ENCODE measurements at places on chromosomes 2 and 18. TPM values are rescaled to one million over a fixed set of nuclear protein-coding genes. Genes with fewer than 3 reads are reported as not detected.

DNA sequence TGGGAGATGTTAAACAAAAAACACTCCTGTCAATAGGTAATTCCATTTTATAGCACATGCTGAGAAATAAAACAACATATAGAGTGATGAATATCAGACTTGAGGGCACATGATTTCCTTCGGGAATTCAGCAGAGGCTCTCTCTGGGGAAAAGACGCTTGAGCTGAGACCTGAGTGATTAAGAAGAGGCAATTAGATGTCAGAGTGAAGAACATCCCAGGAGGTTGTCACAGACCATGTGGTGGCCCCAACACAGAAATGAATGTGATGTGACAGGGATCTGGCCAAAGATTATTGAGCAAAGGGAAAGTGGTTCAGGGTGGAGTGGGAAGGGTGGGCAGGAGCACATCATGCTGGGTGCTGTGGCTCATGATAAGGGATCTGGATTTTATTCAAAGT is 254.7 kb downstream of the RAD51AP2 start:
- no peak for DNase-seq
- H3K27ac ChIP-seq = no peak overlapping the region
- no peaks in the 10 kb centered on the region for H3K36me3 ChIP-seq

The MYO5B gene
- total RNA-seq = 95.2 TPM

The LCT gene
- total RNA-seq = not detected

DNA sequence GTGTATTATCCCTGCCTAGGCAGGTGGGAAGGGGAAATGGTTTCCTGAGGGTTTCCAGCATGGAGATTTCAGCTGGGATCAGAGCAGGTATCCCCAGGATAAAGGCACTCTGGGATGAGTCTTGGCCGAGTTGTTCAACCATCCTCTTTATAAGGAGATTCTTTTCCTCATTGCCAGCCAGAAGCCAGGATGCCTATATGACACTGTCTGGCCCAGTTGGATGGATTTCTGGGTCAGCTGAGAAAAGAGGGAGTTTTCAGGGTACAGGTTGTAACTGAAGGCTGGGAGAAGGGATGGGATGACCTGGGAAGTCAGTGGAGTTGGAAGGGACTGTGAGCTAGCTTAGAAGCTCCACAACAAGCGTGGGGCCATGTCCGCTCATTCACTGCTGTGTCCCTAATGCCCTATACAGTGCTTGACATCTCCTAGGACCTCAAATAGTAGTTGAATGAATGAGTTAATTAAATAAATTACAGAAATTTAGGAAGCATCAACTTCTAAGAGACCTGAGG is 8.3 kb downstream of the RHOB start:
- DNase-seq = no peak
- no peaks in the 10 kb centered on the region for H3K36me3 ChIP-seq
- H3K27ac ChIP-seq = no peak overlapping the region
- H3K27me3 ChIP-seq = no peaks in the 10 kb centered on the region
- H3K4me3 ChIP-seq = no peak overlapping the region

The MEP1B gene
- total RNA-seq = not detected

GRCh38 chr2:16218625-16219024 is 278.3 kb downstream of the MYCN start:
- no peak overlapping the region for H3K27ac ChIP-seq
- H3K4me3 ChIP-seq = no peak overlapping the region
- H3K4me1 ChIP-seq = no peaks in the 10 kb centered on the region
- H3K27me3 ChIP-seq = no peaks in the 10 kb centered on the region
- DNase-seq = no peak

DNA sequence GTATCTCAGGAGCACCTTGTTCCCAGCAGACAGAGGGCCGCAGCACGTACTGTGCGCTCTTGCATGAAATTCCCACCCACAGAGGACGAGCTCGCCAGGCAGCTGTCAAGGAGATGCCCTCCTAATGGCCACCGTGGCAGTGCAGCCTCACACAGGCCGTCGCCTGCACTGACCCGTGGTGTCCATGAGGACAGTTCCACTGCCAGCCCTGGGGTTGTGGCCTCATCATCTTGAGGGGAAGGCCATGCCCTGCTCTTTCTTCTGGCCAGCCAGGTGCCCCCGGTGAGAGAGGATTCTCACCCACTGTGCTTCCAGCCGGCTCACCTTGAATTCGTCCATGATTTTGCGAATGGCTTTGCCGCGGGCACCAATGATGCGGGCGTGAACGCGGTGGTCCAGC is 42.0 kb downstream of the ANO7 start:
- H3K36me3 ChIP-seq = peaks cover 90% of the 10 kb centered on the region
- no peak for DNase-seq
- no peak overlapping the region for H3K27ac ChIP-seq
- no peaks in the 10 kb centered on the region for H3K27me3 ChIP-seq
- no peaks in the 10 kb centered on the region for H3K4me1 ChIP-seq

The GBX2 gene
- not detected for total RNA-seq

GRCh38 chr2:212424082-212424481 is 114.5 kb downstream of the ERBB4 start:
- no peaks in the 10 kb centered on the region for H3K36me3 ChIP-seq
- no peak overlapping the region for H3K27ac ChIP-seq
- no peaks in the 10 kb centered on the region for H3K27me3 ChIP-seq
- no peaks in the 10 kb centered on the region for H3K4me1 ChIP-seq

- no peak overlapping the region for H3K27ac ChIP-seq
- peak; percentile 51 for DNase-seq
- H3K36me3 ChIP-seq = no peaks in the 10 kb centered on the region
- H3K4me1 ChIP-seq = no peaks in the 10 kb centered on the region
Observed at GRCh38 chr2:67561457-67561965, 164.4 kb downstream of the ETAA1 start.

GRCh38 chr2:98180456-98180855 is 93.5 kb downstream of the VWA3B start:
- no peak overlapping the region for H3K27ac ChIP-seq
- no peaks in the 10 kb centered on the region for H3K36me3 ChIP-seq
- no peak overlapping the region for H3K4me3 ChIP-seq
- no peak for DNase-seq
- no peaks in the 10 kb centered on the region for H3K4me1 ChIP-seq

The GPR17 gene
- total RNA-seq = 0.17 TPM

- no peaks in the 10 kb centered on the region for H3K27me3 ChIP-seq
- H3K27ac ChIP-seq = no peak overlapping the region
- DNase-seq = no peak
- no peaks in the 10 kb centered on the region for H3K4me1 ChIP-seq
- H3K4me3 ChIP-seq = no peak overlapping the region
Observed at GRCh38 chr2:41911033-41911432, 136.8 kb upstream of the PKDCC start.

DNA sequence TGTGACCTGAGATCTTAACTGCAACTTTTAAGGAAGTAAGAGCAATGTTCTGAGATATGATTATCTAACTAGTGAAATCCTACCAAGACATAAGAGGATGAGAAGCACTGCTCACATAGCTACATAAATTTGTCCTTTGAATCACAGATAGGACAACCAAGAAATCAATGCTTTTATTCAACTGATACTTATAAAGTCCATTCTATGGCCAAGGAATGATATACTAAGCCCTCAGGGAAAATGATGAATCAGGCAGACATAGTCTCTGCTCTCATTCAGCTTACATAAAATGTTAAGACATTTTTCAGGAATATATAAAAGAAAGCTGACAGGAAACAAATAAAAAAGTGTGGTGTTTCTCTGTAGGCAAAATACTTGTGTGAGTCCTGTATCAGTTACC is 39.1 kb downstream of the PGAP1 start:
- no peaks in the 10 kb centered on the region for H3K36me3 ChIP-seq
- H3K27ac ChIP-seq = no peak overlapping the region
- no peak for DNase-seq

DNA sequence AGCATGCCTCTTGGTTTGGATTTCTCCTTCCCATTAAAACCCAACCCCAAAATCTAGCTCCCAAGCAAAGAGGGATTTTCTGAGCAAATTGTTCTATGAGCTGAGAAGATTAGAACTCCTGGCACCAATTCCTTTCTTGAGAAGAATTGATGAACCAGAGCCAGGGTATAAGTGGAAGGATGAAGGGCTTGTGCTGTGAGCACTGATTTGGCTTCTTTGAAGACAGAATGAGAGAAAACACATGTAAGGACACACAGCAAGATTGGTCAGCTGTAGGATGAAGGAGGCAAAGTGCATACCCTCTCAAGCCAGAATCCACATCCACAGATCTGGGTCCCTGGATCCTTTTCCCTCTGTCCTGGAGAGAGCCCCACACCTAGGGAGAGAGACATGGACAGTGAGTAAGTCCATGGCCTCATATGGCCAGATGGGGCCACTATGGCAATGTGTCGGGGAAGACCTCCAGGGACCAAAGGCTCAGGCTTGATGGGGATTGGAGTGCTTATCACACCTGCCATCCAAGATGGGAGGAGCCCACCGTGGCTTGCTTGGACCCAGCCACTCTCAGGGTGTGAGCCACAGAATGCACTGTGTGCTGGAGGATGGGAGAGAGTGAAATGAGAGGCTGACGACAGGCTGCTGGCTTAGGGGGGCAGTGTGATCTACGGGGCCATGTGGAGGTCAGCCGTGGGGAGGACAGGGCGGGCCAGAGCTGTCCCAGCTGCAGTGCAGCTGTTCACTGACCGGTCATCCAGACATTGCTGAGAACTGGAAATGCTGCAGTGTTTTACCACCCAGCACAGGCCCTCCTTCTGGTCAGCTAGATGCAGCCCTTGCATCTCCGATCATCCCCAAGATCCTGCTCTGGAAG is 339.8 kb downstream of the CYP26B1 start:
- H3K4me1 ChIP-seq = peaks cover 6% of the 10 kb centered on the region
- no peak overlapping the region for H3K27ac ChIP-seq
- H3K27me3 ChIP-seq = no peaks in the 10 kb centered on the region
- no peak overlapping the region for H3K4me3 ChIP-seq
- no peaks in the 10 kb centered on the region for H3K36me3 ChIP-seq

DNA sequence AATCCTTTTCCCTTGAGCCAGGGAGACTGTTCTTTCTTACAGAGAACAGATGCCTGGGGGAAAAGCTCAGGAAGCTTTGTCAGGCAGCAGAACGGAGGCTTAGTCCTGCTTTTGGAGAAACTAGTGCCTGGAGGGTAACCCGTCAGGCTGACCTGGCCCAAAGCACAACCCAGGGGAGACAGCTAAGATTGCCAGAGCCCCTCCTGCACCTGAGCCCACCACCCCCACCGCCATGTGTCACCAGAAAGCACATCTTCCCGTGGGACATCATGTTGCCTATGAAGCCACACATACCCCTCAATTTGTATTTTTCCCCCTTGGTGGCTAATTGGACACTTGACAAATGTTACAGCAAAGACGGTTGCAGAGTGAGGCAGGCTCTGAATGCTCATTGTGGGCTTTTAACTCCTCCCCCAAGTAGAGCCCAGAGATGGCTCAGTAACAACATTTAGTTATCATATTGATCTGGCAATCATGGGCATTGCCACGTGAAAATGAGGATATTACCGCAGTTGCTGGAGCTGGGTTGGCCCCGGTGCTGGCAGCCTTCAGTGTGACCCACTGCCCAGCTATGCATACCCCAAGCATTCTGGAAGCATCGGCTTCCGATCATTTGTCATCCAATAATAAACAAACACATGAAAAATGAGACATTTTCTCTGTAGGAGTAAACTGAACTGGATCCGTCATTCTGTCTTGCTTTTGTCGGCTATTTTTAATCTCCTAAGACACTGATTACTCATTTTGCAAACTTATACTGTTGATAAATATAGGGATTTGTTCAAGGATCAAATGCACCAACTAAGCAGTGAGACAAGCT is 229.5 kb downstream of the ATAD2B start:
- H3K36me3 ChIP-seq = peaks cover 16% of the 10 kb centered on the region
- no peak for DNase-seq
- no peaks in the 10 kb centered on the region for H3K27me3 ChIP-seq
- peaks cover 8% of the 10 kb centered on the region for H3K4me1 ChIP-seq

GRCh38 chr2:193584522-193584938 is 1389.8 kb upstream of the TMEFF2 start:
- no peaks in the 10 kb centered on the region for H3K27me3 ChIP-seq
- H3K27ac ChIP-seq = no peak overlapping the region
- DNase-seq = no peak

The IL1RL2 gene
- total RNA-seq = 1.7 TPM

The STAT4 gene
- 5.4 TPM for total RNA-seq

DNA sequence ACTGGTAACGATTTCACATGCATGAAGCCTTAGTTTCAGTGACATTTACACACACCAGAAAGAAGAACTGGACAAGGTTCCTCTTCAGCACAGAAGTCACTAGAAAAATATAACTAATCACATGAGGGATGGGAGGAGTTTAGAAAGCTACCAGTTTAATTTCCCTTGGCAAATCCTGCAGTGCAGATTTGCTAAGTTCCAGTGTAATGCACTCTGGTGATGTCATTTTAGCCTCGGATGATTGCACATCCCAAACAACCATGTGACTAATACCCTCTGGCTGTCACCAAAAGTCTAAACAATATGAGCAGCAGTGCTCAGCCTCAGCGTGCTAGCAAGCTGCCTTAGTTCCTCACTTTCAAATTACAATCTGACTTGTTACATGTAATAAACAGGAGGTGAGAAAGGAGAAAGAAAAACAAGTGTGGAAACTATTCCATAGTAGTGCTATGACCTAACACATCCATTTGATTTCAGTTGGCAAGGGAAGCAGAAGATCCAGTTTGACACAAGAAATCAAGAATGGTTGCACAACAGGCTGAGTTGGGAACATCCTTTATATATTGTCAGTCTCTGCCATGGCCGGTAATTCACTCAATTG is 35.3 kb upstream of the PPP1CB start:
- H3K27ac ChIP-seq = peak overlapping the region; percentile 80
- no peaks in the 10 kb centered on the region for H3K36me3 ChIP-seq
- H3K27me3 ChIP-seq = no peaks in the 10 kb centered on the region

- H3K4me1 ChIP-seq = no peaks in the 10 kb centered on the region
- H3K27ac ChIP-seq = no peak overlapping the region
Observed at GRCh38 chr2:43718530-43719124, 42.4 kb upstream of the C1GALT1C1L start.

DNA sequence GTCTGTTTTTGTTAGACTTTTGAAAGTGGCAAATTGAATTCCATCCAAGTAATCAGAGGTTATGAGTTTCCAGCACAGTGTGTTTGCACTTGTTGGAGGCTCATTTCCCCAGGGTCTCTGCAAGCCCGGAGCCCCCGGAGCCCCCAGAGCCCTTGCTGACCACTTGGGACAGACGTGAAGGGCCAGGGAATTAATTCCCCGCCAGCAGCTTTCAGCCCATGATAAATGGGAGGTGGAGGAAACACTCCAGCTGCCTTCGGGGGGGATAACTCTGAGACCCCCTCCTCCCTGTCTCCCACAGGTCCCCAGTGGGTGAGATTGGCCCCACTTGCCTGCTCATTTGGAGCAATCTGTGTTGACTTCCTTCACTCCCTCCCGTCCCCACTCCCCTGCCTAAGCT is 79.2 kb downstream of the KLHL29 start:
- no peaks in the 10 kb centered on the region for H3K4me1 ChIP-seq
- no peaks in the 10 kb centered on the region for H3K27me3 ChIP-seq
- H3K36me3 ChIP-seq = no peaks in the 10 kb centered on the region
- no peak overlapping the region for H3K27ac ChIP-seq

GRCh38 chr2:38720613-38721241 is 30.4 kb downstream of the SRSF7 start:
- no peaks in the 10 kb centered on the region for H3K27me3 ChIP-seq
- H3K4me1 ChIP-seq = peaks cover 12% of the 10 kb centered on the region
- no peak overlapping the region for H3K4me3 ChIP-seq
- peak; percentile 46 for DNase-seq

The KCNF1 gene
- total RNA-seq = not detected

The GPR45 gene
- not detected for total RNA-seq

The TRIM43 gene
- total RNA-seq = not detected

The ACMSD gene
- not detected for total RNA-seq

Measured in upper lobe of left lung (tissue), 6 donors.